Endodermal cell (in vitro differentiated cells): ENCODE measurements at places on chromosomes 13 and 19.
A peak's percentile ranks its signal among the peaks of the same experiment; 100 is the strongest.

GRCh38 chr13:31775148-31775547 is 35.8 kb downstream of the RXFP2 start:
- no peak for DNase-seq

- DNase-seq, result peak; percentile 78
Measured at GRCh38 chr19:28482221-28482620, 730.7 kb downstream of the UQCRFS1 start.

DNA sequence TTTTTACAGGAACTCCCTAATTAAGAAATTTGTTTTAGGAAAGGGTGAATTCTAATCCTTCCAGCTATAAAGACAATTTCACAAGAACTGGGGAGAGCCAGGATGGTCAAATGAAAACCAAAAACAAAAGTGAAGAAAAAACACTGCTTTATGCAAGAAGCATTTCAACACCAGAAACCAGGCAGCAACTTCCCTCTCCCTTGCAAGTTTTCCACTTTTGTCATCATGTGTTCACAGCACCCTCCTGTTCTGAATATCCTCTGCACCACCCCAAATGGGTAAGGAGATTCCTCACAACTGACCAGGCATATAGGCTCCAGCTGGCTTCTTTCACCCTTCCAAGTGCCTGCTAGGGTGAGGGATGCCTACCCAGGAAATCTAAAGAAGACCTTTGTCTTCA is 328.1 kb downstream of the TBC1D4 start:
- no peak for DNase-seq

DNA sequence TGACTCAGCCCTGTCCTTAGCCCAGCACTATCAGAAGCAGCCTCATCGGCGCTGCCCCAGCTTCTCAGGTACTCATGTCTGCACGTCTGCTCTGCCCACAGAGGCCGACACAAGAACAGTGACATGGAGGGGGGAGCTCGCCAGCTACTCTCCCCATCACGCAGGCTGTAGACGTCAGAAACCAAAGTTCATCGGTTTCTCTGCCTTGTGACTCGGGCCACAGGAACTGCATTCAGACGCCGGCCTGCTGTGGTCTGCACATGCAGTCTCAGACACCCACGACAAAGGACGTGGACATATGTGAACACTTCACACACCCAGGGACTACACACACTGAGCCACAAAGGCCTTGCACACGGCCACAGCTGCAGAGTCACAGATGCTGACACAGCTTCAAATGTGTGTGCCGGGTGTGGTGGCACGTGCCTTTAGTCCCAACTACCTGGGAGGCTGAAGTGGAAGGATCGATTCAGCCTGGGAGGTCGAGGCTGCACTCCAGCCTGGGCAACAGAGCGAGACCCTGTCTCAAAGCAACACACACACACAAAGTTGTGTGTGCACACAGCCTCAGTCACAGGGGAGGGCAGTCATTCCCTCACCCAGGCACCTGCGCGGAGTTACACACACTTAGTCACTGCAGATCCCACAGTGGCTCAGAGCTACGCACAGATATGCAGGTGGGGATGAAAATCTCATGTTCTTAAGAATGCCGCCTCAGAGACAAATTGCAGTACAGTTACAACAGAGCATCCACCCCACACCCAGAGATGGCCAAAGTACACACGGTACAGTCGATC is 4.9 kb upstream of the ZFP36 start:
- DNase-seq, result peak; percentile 73

DNA sequence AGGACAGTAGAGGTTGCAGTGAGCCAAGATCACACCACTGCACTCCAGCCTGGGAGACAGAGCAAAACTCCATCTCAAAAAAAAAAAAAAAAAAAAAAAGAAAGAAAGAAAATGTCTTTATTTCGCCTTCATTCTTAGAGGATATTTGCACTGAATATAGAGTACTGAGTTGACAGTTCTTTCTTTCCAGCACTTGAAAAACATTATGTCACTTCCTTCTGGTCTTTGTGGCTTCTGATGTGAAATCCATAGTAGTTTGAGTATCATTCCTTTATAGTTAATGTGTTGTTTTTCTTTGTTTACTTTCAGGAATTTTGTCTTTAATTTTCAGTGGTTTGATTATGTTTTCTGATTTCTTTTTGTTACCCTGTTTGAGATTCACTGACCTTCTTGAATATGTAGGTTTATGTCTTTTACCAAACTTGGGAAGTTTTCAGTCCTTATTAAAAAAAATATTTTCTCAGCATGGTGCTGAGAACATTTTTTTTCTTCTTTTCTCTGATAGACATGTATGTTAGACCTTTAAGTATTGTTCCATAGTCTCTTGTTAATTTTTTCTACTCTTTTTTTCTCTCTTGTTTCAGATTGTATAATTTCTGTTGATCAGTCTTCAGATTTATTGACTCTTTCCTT is 50.1 kb downstream of the PCCA start:
- no peak for DNase-seq

DNA sequence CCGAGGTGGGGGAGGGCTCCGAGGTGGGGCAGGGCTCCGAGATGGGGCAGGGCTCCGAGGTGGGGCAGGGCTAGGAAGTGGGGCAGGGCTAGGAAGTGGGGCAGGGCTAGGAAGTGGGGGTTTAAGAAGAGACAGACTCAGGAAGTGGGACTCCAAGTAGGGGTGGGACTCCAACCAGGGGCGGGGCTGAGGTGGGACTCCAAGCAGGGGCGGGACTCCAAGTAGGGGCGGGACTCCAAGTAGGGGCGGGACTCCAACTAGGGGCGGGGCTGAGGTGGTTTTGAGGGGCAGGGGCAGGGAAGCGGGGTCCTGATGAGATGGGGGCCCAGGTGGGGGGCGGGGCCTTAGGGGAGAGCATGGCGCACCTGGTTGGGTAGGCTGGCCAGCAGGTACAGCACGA is 13.6 kb downstream of the CFD start:
- DNase-seq, result peak; percentile 82

GRCh38 chr19:11984986-11985385 is 20.1 kb downstream of the ZNF763 start:
- peak; percentile 57 for DNase-seq

GRCh38 chr19:46761418-46761831 is 15.2 kb upstream of the STRN4 start:
- DNase-seq, result no peak
